ENCODE measurements at places on chromosomes 4 and X.

DNA sequence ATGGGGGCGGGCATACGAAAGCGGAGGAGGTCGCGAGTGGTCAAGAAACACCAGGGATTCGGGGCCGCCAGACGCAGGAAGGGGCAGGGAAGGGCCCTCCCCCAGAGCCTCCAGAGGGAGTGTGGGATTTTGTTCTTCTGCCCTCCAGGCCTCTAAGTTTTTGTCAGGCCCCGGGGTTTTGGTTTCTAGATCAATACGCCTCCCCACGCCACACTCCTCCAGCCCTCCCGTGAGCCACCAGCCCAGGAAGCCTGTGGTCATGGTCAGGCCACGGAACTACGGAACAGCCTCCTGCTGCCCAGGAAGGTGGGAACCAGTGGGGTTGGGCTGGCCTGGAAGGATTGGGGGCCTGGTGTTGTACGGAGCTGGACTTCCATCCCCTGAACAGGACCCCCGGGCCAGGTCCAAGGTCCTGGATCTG lies 38.4 kb downstream of the CPLX1 start:
- no peaks in the 10 kb centered on the region for H3K36me3 ChIP-seq
- no peak overlapping the region for H3K27ac ChIP-seq
- no peak for DNase-seq

DNA sequence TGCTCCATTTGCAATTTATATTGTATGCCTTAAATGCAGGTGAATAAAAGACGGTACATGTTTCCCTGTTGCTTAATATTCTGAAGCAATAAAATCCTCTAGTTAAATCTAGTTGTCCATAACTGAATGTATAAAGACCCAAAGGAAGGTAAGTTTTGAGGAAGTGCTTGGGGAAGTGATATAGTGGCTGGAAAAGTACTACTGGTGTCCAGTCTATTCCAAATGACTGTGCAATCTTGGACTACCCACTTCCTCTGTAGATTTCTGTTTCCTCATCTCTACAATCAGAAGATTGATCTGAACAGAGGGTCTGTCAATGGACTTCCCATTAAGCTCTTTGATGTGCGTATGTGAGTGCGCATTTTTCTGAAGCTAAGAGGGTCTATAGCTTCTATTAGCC lies 17.0 kb downstream of the SNCA start:
- no peaks in the 10 kb centered on the region for H3K36me3 ChIP-seq
- H3K4me3 ChIP-seq, result no peak overlapping the region
- no peak overlapping the region for H3K27ac ChIP-seq

- no peaks in the 10 kb centered on the region for H3K36me3 ChIP-seq
- H3K4me1 ChIP-seq, result no peaks in the 10 kb centered on the region
- no peak overlapping the region for H3K27ac ChIP-seq
- H3K27me3 ChIP-seq, result no peaks in the 10 kb centered on the region
- no peak overlapping the region for H3K4me3 ChIP-seq
Measured at GRCh38 chr4:7238300-7238960, 46.1 kb downstream of the SORCS2 start.

- no peak overlapping the region for H3K27ac ChIP-seq
- H3K36me3 ChIP-seq, result no peaks in the 10 kb centered on the region
- H3K4me1 ChIP-seq, result no peaks in the 10 kb centered on the region
- no peak for DNase-seq
- no peak overlapping the region for H3K4me3 ChIP-seq
Measured at GRCh38 chrX:1134156-1134555, 78.3 kb downstream of the CRLF2 start.

- H3K36me3 ChIP-seq, result no peaks in the 10 kb centered on the region
- H3K27ac ChIP-seq, result peak overlapping the region; percentile 76
- DNase-seq, result peak; percentile 79
- H3K4me3 ChIP-seq, result no peak overlapping the region
- peaks cover 39% of the 10 kb centered on the region for H3K4me1 ChIP-seq
Measured at GRCh38 chrX:119753639-119754257, 4.6 kb upstream of the SOWAHD start.

DNA sequence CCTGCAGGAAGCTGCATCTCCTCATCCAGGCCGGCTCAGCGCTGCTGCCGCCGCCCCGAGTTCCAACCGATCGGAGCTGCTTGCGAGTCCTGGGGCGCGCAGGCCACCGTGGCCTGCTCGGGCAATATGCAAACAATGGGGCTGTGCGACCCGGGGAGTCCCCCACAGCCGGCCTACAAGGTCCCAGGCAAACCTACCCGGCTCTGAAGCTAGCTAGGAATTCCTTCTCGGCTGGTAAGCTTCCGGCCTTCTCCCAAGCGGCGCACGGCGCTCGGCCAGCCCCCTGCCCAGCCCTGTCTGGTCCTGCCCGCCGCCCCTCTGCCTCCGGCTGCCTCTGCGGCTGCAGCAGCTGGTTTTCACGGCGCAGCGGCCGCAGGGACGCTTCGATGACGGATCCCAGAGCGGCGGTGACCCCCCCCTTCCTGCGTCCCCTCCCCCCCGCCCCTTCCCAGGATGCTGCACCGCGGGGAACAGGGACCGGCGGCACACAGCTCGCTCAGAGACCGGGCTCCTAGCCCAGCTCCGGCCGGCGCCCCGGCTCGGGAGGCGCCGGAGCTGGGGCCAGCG lies 59.4 kb downstream of the TSC22D3 start:
- H3K4me3 ChIP-seq, result peak overlapping the region; percentile 97
- H3K36me3 ChIP-seq, result peaks cover 28% of the 10 kb centered on the region
- peak overlapping the region; percentile 100 for H3K27ac ChIP-seq
- H3K4me1 ChIP-seq, result peaks cover 48% of the 10 kb centered on the region

DNA sequence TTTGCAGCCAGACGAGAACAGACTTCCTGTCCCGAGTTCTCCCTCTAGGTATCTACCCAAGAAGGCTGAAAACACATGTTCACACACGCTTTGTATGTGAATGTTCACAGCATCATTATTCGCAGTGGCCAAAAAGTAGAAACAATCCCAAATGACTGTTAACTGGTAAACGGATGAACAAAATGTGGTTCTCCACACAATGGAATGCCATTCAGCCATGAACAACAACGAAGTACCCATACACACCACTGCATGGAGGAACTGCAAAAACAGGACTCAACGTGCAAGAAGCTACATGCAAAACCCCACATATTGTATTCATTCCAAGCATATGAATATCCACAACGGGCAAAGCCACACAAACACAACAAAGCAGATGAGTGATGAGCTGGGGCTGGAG lies 45.0 kb downstream of the PDHA1 start:
- no peak overlapping the region for H3K27ac ChIP-seq
- no peak overlapping the region for H3K4me3 ChIP-seq
- no peaks in the 10 kb centered on the region for H3K4me1 ChIP-seq
- H3K36me3 ChIP-seq, result no peaks in the 10 kb centered on the region
- no peak for DNase-seq

- H3K4me3 ChIP-seq, result no peak overlapping the region
- H3K36me3 ChIP-seq, result peaks cover 8% of the 10 kb centered on the region
- DNase-seq, result no peak
- no peak overlapping the region for H3K27ac ChIP-seq
- H3K27me3 ChIP-seq, result no peaks in the 10 kb centered on the region
Measured at GRCh38 chrX:154698630-154699248, 45.4 kb upstream of the CTAG2 start.

DNA sequence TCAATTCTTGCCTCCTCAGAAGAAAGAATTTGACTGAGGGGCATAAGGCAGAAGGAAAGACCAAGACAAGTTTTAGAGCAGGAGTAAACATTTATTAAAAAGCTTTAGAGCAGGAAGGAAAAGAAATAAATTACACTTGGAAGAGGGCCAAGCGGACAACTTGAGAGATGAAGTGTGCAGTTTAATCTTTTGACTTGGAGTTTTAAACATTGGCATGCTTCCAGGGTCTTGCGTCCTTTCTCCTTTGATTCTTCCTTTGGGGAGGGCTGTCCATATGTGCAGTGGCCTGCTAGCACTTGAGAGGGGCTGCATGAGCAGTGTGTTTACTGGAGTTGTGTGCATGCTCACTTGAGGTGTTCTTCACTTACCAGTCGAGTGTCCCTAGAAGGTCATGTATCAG lies 275.8 kb upstream of the IL1RAPL1 start:
- DNase-seq, result no peak
- H3K27ac ChIP-seq, result no peak overlapping the region
- H3K36me3 ChIP-seq, result no peaks in the 10 kb centered on the region
- H3K4me1 ChIP-seq, result no peaks in the 10 kb centered on the region
- no peak overlapping the region for H3K4me3 ChIP-seq
- H3K27me3 ChIP-seq, result no peaks in the 10 kb centered on the region

GRCh38 chrX:44400588-44400987 lies 57.1 kb upstream of the EFHC2 start:
- no peaks in the 10 kb centered on the region for H3K36me3 ChIP-seq
- no peak overlapping the region for H3K4me3 ChIP-seq
- DNase-seq, result no peak
- no peaks in the 10 kb centered on the region for H3K4me1 ChIP-seq

- H3K4me1 ChIP-seq, result no peaks in the 10 kb centered on the region
- H3K27ac ChIP-seq, result no peak overlapping the region
- H3K27me3 ChIP-seq, result no peaks in the 10 kb centered on the region
- no peak overlapping the region for H3K4me3 ChIP-seq
- no peaks in the 10 kb centered on the region for H3K36me3 ChIP-seq
- no peak for DNase-seq
Measured at GRCh38 chr4:76923619-76924357, 25.8 kb upstream of the SEPTIN11 start.

GRCh38 chr4:23384741-23385140 lies 505.1 kb downstream of the PPARGC1A start:
- DNase-seq, result no peak
- H3K36me3 ChIP-seq, result no peaks in the 10 kb centered on the region
- no peaks in the 10 kb centered on the region for H3K27me3 ChIP-seq
- no peak overlapping the region for H3K27ac ChIP-seq

GRCh38 chr4:140363051-140363450 lies 10.4 kb upstream of the SCOC start:
- H3K27ac ChIP-seq, result no peak overlapping the region
- no peak for DNase-seq
- no peaks in the 10 kb centered on the region for H3K4me1 ChIP-seq

DNA sequence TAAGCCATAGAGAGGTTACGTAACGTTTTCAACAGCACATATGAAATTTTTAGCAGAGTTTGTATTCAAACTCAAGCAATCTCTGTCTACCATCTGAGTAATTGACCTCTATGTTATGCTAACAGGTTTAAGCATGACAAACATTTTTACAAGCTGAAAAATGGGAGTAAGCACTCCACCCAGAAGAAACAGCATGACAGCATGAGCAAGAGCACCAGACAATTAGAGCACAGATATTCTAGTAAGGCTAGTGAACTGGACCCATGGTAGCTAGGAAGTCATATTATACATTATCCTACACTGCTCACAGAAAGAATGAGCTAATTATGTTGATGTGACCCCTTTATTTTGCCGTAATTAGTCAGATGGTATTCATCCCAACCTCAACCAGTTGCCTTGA lies 200.5 kb downstream of the PABPC4L start:
- DNase-seq, result no peak
- H3K36me3 ChIP-seq, result no peaks in the 10 kb centered on the region
- no peaks in the 10 kb centered on the region for H3K4me1 ChIP-seq
- no peak overlapping the region for H3K27ac ChIP-seq
- no peaks in the 10 kb centered on the region for H3K27me3 ChIP-seq

GRCh38 chrX:16671005-16671404 lies 21.0 kb downstream of the S100G start:
- H3K27ac ChIP-seq, result no peak overlapping the region
- DNase-seq, result peak; percentile 56

DNA sequence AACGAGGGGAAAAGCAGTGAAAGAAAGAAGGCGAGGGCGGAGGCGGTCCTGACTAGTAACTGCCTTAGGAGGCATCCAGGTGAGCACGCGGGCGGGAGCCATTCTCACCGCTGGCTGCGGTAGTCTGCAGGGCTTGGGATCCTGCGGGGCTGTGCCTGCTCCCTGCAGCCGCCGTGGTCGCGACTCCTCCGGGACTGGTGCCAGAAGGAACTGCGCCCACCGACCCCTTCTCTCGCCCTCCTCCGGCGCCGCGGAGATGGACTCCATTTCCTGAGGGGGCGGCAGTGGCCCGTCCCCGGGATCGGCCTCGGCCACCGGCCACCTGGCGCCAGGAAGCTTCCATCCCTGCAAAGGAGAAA lies 543 bp downstream of the NFXL1 start:
- H3K27me3 ChIP-seq, result no peaks in the 10 kb centered on the region
- DNase-seq, result peak; percentile 31
- peak overlapping the region; percentile 88 for H3K27ac ChIP-seq
- H3K4me3 ChIP-seq, result peak overlapping the region; percentile 92
- peaks cover 15% of the 10 kb centered on the region for H3K4me1 ChIP-seq

GRCh38 chr4:6354119-6354518 lies 84.5 kb downstream of the WFS1 start:
- no peaks in the 10 kb centered on the region for H3K4me1 ChIP-seq
- no peak overlapping the region for H3K27ac ChIP-seq
- no peak for DNase-seq
- H3K4me3 ChIP-seq, result no peak overlapping the region
- H3K36me3 ChIP-seq, result no peaks in the 10 kb centered on the region
- no peaks in the 10 kb centered on the region for H3K27me3 ChIP-seq

- no peaks in the 10 kb centered on the region for H3K36me3 ChIP-seq
- no peaks in the 10 kb centered on the region for H3K27me3 ChIP-seq
- H3K4me1 ChIP-seq, result peaks cover 5% of the 10 kb centered on the region
- peak overlapping the region; percentile 86 for H3K4me3 ChIP-seq
Measured at GRCh38 chr4:663438-664428, 10.3 kb downstream of the ATP5ME start.

DNA sequence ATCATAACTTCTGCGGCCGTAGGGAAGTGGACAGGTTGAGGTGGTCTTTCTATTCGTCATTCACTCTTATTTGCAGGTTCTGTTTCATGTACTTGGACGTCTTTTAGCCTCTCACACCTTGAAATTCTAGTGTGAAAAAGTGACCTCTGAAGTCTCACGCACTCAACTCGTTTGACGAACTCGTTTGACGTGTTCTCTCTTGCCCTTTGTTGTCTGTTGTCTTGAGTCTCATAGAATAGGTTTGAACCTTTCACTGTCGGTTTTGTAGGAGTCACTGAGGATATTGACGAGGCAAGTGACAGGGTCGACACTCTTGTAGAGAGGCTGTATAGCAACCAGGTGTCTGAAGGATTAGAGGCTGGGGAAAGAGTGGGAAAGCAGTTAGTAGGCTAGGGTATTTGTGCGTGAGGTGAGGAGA lies 1.1 kb upstream of the PGRMC2 start:
- peak overlapping the region; percentile 98 for H3K27ac ChIP-seq
- peak overlapping the region; percentile 88 for H3K4me3 ChIP-seq
- H3K36me3 ChIP-seq, result no peaks in the 10 kb centered on the region
- H3K27me3 ChIP-seq, result no peaks in the 10 kb centered on the region

GRCh38 chr4:59057804-59058203 lies 1947.6 kb upstream of the IGFBP7 start:
- no peak for DNase-seq
- no peak overlapping the region for H3K4me3 ChIP-seq
- H3K4me1 ChIP-seq, result no peaks in the 10 kb centered on the region
- no peak overlapping the region for H3K27ac ChIP-seq
- H3K27me3 ChIP-seq, result no peaks in the 10 kb centered on the region

- H3K36me3 ChIP-seq, result no peaks in the 10 kb centered on the region
- no peak overlapping the region for H3K4me3 ChIP-seq
Measured at GRCh38 chr4:168527560-168527959, 30.7 kb downstream of the PALLD start.

GRCh38 chr4:38865445-38865844 lies 2.2 kb upstream of the FAM114A1 start:
- DNase-seq, result no peak
- no peaks in the 10 kb centered on the region for H3K4me1 ChIP-seq
- H3K36me3 ChIP-seq, result no peaks in the 10 kb centered on the region
- H3K27ac ChIP-seq, result no peak overlapping the region
- no peak overlapping the region for H3K4me3 ChIP-seq

Data from naive thymus-derived CD4-positive, alpha-beta T cell (primary cell).